Urothelium cell line (cell line): ENCODE measurements at places on chromosomes 2 and 18.

DNA sequence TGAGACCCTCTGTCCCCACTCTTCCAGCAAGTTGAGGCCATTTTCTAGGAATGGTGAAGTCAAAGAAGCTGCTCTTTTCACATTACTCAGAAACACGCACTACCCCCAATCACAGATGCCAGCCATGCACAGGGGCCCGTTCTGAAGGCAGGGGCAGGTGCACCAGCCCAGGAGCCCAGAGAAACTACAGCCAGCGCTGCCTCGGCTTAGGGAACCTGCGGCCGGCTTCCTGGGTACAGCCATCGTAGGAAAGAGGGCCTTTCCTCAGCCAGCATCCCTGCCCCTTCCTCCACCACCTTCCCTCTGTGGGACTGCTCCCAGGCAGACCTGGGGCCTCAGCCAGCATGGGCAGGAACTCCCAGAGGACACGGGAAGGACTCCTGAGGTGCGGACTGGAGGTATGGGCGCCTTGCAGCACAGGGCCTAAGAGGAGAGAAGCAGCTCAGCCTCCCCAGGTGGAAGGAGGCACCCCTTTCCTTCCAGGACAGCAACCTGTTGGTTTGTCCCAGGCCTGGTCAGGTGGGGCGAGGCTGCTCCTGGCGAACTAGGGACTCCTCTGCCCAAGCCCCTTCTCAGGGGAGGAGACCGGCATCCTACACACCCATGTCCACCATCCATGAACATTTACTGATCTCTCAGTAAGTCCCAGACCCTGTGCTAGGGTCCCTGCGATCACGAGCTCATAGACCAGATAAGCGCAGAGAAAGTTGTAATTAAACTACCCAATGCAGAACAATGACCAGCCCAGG, 99.0 kb upstream of the ID2 start:
- DNase-seq = no peak

DNA sequence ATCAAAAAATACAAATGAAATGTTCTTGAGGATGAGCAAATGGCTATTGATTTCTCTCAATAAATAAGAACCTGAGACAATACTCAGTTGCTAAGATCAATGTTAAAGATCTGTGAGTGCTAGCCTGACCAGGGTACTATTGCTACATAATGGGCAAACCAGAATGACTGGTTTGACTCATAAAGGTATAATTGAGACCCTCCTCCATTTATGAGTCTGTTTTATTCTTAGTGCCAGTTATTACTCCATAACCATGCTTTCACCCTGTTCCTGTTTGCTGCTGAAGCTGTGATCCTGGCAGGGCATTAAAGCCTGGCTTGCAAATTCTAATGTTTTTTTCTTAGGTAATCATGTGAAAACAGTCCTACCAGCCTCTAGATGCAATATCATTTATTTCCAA, 56.6 kb upstream of the PPM1B start:
- no peak for DNase-seq

DNA sequence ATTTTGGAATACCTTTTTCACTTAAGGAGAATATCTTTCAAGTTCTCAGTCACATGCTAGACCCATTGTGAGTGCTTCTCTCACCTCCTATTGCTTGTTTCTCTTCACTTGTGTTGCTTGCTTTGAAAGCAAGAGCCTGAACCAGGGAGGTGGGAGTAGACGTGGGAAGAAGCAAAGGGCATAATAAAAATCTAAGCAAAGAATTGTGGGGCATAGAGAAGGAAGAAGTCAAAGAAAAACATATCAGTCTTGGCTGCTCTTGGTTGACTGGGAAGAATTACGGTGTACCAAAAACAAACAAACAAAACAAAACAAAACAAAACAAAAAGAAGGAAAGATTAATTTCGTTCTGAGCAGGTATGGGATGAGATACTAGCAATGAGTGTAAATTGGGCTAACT, 48.9 kb upstream of the ACVR1 start:
- no peak for DNase-seq

GRCh38 chr2:23518481-23519333, 133.7 kb downstream of the KLHL29 start:
- no peak for DNase-seq

GRCh38 chr2:8870441-8870840, 33.0 kb upstream of the KIDINS220 start:
- no peak for DNase-seq

GRCh38 chr2:127146820-127147502, 40.0 kb upstream of the BIN1 start:
- DNase-seq = no peak

GRCh38 chr2:105294844-105295481, 34.6 kb downstream of the TGFBRAP1 start:
- peak; percentile 74 for DNase-seq

DNA sequence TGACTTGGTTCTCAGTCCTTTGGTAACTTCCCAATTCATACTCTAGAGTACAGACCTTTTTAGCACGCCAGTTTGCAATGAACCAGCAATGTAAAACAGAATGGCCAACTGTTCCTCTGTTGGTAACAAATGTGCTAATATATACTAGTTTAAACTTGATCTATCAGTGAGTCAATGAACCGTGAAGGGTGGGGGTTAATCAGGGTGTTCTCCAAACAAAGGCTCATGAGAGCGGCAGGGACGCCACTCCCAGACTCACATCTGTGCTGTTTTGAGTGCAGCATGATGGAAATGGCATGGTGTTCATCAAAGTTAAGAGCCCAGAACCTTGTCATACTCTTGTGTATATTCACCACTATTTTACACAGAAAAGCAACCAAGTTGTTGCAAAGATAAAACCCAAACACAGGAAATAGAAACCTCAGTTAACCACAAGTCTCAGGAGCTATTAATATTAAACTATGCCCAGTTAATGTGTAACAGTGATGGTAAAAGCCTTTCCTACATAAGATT, 70.3 kb downstream of the CERKL start:
- no peak for DNase-seq

- no peak for DNase-seq
Measured at GRCh38 chr2:189208254-189208653, 28.7 kb upstream of the COL5A2 start.

DNA sequence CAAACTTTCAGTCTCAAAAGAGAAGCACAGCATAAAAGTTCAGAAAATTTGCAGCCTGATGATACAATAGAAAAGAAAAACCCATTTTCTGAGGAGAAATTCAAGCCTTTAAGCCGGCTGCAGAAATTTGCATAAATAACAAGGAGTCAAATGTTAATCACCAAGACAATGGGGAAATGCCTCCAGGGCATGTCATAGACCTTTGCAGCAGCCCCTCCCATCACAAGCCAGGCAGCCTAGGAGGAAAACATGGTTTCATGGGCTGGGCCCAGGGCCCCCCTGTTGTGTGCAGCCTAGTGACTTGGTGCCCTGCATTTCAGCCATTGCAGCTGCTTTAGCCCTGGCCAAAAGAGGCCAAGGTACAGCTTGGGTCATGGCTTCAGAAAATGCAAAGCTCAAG, 54.1 kb upstream of the CAVIN2 start:
- DNase-seq = no peak

DNA sequence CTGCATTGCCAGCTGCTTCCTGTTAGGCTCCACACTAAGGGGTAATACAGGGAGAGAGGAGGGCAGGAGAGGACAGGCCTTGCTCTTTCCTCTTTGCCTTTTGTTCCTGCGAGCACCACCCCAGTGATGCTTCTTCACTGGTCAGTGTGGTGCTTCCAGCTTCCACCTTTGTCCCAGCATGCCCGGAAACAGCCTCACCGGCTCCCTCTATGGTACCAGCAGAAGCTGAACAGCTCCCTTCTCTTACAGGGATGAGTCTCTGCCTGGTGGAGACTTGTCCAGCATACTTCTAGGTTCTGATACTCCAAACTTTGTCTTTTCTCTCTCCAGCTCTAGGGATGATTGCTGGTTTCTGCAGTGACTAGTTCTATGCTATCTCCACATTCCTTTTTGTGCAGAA, 413.3 kb downstream of the TSN start:
- DNase-seq = no peak

- DNase-seq = no peak
Measured at GRCh38 chr2:180583441-180584140, 396.8 kb upstream of the UBE2E3 start.

- DNase-seq = peak; percentile 94
Measured at GRCh38 chr2:88329815-88330603, 122.5 kb downstream of the FOXI3 start.

- no peak for DNase-seq
Measured at GRCh38 chr2:38933653-38934052, 44.0 kb downstream of the ARHGEF33 start.

- no peak for DNase-seq
Measured at GRCh38 chr2:241798081-241798630, 10.8 kb upstream of the NEU4 start.

- DNase-seq = no peak
Measured at GRCh38 chr2:214774108-214774507, 35.4 kb downstream of the BARD1 start.

DNA sequence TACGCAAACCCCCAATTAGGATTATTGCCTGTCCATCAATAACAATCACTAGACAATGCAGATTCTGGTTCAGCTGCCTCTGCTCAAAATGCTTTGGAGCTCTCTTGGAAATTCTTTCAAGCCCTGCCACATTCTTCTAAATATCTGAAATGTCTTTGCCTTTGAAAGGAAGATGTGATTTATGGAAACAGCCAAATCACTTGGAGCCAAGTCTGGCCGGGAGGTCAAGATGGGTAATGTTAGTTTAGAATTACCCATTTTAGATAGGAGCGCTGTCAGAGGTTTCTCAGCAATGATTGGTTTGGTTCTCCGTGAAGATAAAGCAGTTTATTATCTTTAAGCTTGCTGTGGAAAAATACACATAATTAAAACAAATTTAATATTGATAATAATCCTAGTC, 306.7 kb downstream of the SETBP1 start:
- no peak for DNase-seq

DNA sequence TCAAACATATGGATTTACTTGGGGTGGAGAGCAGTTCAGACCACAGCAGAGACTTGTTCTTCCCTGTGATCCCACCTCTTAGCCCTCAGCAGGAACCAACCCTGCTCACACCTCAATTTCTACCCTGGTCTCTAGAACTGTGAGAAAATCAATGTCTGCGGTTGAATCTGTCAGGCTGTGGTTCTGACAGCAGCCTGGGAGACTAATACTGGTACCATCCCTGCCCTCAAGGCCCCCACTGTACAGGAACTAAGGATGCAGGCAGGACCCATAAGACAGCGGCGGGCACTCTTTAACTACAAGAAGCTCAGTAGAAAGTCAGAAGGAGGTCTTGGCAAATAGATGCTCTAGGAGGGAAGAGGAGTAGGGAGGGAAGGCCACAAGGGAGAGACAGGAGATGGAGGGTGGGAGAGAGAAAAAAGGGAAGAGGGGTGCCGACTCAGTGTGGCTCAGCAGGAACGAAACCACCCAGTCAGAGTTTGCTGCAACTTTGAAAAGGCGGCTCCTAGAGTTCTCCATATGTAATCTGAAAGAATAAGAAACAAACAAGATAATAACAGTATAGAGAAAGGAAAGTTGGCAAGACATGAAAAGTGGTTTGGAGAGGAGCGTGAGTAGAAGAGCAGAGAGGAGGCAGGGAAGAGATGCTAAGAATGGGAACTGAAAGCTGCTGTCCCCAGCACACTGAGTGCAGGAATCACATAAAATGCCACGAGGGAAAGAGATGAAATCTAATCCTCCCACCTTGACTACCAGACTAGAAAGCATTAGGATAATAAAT, 323.9 kb upstream of the ID2 start:
- no peak for DNase-seq

DNA sequence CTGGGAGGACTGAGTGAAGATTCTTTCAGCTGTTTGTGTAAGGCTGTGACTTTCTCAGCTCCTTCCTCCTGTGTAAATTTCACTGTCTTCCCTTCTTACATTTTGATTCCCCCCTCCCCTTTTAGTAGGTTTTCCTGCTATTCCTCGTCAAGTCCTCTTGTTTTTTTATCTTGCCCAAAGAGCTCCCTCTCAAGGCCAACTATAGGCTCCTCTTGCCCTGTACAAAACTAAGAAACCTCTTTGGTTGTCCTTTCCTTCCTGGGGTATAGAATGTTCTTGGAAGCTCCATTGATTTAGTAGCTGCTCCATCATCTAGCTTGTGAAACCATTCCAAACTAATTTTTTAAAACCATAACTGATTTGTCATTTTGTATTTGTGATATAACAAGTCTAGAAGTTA, 7.3 kb downstream of the CCDC121 start:
- DNase-seq = no peak

- DNase-seq = no peak
Measured at GRCh38 chr18:69638056-69638455, 237.4 kb downstream of the DOK6 start.

GRCh38 chr2:85110991-85111560, 22.1 kb upstream of the TCF7L1 start:
- no peak for DNase-seq

DNA sequence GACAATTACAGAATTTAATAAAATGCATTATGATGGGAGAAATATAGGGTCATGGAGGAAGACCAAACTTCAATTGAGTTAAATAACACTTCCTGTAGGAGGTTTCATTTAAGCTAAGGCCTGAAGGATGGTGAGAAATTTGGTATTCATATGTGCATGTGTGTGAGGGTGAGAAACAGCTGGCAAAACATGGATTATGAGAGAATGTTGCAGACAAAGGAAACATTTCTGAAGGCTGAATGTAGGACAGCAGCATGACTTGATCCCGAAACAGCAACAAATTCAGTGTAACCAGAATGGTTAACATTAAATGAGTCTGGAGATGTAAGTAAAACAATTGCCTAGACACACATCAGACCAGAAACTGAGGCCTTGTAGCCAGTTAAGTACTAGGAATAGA, 630.8 kb downstream of the NR4A2 start:
- DNase-seq = no peak

DNA sequence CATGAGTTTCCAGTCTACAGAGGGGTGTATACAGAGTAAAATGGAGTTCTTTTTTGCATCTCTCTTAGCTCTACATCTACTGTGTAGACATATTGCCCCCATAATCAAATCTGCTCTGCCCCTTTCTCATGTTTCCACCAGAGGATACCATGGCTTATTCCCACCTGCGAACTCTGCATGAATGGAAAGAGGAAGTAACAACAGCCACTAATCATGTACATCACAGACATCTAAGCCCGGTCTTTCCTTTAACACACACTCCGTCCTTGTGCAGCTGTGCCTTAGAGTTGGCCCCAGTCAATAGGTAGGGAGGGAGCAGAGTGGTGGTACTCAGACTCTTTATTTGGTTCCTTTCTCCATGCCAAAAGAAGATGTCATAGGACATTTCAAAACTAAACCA, 147.3 kb upstream of the NRP2 start:
- DNase-seq = no peak

DNA sequence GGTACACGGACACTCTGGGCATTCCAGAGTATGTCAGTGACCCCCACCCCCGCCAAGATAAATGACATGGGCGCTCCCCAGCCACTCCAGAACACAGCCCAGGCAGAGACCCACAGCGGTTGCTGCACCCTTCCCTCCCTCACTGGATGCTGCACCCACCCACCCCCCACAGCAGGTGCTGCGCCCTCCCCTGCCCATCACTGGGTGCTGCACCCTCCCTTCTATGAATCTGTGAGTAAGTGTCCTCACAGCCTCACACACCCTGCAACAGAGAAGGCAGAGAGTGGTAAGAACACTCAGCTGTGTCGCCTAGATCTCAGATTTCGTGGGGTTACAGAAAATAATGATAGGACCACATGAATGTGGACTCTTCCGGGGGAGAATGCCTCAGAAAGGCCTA, 23.5 kb downstream of the CHMP1B start:
- DNase-seq = no peak

- DNase-seq = no peak
Measured at GRCh38 chr18:61093965-61094364, 239.3 kb upstream of the CDH20 start.

GRCh38 chr2:45627911-45628310, 16.8 kb upstream of the SRBD1 start:
- peak; percentile 28 for DNase-seq
